ENCODE measurements at places on chromosomes 3 and 15. TPM values are rescaled to one million over a fixed set of nuclear protein-coding genes. Genes with fewer than 3 reads are reported as not detected.

DNA sequence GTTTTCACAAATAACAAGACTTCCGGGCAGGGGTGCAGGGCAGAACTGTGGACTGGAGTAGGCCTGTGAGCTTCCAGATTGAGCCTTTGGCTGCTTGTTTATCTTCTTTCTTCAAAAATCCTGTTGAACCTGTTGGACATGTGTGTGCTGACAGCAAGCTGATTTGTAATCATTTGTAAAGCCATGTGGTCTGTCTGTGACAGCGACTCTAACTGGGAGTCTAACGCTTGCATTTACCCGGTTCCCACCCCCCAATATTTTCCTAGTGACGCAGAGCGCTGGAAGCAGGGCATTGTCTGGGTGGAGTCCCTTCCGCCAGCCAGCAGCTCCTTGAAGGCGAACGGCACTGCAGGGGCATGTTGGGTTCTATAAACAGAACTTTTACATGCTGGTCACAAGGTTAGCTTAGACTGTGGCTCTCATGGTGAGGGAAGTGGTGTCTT lies 85.7 kb upstream of the MYZAP start:
- DNase-seq = peak; percentile 81

DNA sequence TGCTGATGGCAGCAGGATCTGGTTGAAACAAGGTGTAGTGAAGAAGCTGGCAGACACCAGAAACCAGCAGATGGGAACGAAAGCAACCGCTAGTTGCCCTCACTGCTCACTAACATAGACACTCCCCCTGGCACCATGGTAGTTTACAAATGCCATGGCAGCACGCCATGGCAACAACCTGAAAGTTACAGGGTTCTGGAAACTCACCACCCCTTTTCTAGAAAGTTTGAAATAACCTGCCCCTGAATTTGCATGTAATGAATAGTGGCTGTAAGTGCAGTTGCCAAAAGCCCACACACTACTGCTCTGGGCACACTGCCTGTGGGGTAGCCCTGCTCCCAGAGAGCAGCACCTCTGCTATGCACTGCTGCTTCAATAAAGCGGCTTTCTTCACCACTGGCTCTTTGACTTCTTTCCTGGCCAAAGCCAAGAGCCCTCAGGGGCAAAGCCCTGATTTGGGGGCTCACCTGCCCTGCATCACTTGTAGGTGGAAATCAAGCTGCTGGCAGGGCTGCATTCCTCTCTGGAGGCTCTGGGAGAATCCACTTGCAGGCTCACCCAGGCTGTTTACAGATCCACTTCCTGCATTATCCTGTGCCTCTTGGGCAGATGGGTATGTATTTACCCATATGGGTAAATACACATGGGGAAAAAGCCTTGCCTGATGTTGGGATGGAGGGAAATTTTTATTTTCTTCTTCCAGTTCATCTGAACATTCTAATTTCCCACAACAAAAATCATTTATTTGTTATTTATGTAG lies 2.0 kb upstream of the GP9 start:
- DNase-seq = no peak

DNA sequence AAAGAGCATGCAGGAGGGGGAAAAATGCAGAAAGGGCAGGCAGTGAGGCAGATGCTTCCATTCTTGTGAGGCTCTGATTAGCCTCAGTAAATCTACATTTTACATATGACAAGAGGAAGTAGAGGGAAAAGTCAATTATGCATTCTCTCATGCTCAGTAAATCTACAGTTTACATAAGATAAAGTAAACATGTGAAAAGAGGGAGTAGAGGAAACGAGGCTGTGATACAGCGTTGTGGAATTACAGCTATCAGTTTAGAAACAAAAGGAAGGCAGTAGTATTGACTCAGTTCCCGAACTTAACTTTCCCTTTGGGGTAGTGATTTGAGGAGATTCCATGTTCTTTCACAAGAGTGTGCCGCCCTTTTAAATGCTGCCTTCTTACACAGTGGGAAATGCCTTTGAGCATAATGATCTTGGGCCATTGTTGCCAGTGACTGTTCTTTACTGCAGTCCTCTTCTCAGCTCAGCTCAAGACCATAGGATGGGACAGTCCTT lies 39.3 kb downstream of the OSTN start:
- peak; percentile 62 for DNase-seq

- DNase-seq = peak; percentile 38
These were observed 83.9 kb downstream of the FSIP1 start for GRCh38 chr15:39698444-39699390.

The PLS1 gene
- total RNA-seq = 1.6 TPM

The SMARCC1 gene
- total RNA-seq = 44.9 TPM

DNA sequence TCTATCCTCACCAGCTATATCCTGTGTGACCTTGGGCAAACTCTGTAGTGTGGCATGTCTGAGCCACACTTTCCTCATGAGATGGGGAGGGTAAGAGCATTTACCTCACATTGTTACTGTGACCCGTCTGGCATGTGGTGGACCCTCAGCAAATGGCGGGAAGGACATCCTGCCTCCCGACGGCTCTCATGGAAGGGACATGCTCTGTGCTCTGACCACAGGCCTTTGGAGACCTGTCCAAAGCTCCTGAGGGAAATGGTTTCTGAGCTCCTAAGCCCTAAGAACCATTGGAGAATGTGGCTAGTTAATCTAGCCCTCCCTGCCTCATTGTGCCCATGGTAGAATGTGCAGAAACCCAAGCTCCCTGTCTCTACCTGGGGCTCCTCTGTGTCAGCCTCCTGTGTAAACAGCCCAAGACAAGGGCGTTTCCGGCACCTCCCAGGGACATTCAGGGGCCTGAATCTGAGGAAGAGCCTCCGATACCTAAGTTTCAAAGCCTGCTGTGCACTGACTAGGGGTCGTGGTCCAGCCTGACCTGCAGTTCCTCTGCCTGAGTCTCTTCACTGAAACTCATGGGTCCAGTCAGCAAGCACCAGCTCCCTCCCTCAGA lies 29.0 kb downstream of the XYLB start:
- no peak for DNase-seq

The ARHGEF26 gene
- 1.7 TPM for total RNA-seq

GRCh38 chr3:134052370-134052769 lies 22.6 kb upstream of the SLCO2A1 start:
- DNase-seq = no peak

DNA sequence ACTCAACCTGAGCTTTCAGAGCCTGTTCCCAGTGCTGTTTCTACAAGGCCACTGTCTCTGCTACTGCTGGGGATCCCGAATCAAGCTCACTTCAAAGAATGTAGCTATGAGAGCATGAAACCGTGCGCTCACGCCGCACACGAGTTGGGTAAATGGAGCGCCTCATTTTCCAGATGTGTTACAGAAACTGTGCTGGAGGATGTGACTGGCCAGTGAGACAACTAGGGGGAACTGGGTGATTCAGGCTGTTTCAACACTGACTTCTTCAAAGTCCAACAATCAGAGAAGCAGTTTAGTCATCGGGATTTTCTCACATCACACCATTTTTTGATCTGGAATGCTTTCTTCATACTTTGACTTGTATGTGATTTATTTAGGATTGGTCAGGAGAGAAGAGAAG lies 3.5 kb downstream of the ZNF710 start:
- peak; percentile 94 for DNase-seq

The PLIN1 gene
- under 0.01 TPM for total RNA-seq

The DLEC1 gene
- not detected for total RNA-seq

DNA sequence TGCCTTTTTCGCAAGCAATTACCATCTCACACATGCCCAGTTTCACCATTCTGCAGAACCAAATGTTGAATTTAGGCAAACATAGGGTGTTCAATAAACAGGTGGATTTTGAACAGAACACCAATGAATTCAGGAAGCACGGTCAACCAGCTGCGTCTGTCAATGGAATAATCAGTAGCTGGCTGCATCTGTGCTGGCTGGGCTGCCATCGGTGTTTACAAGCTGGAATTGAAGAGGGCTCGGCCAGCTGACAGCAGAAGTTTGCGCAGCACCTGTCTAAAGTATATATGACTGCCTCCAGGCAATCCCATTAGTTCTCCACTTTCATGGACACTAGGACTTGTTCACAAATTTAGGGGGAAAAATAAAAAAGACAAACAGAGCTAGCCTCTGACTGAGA lies 996.4 kb upstream of the CFAP20DC start:
- DNase-seq = no peak

- DNase-seq = peak; percentile 98
These were observed 37.8 kb downstream of the CCNL1 start for GRCh38 chr3:157122116-157122515.

The SPSB4 gene
- not detected for total RNA-seq

DNA sequence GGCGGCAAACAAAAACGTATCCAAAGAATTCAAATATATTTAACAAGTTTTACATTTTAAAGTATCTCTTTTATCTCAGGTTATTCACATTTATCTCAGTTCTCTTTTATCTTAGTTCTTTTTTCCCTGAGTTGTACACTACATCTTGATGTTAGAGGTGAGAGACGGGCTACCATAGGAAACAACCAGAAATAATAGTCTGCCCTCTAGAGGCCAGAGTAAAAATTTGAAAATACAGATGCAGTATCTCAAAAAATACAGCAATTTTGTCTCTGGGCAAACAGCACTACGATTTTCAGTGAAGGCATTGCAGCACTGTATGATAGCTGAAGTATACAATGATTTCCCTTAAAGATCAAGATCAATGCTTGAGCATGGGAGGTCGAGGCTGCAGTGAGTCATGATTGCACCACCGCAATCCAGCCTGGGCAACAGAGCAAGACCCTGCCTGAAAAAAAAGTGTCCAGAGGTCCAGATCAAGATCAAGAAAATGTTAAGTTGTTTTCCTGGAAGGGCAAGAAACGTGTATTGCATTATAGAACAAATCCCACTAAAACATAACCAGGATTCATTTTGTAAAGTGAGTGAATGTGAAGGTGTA lies 82.6 kb upstream of the ATP11B start:
- peak; percentile 30 for DNase-seq

- no peak for DNase-seq
These were observed 80.2 kb downstream of the BFSP2 start for GRCh38 chr3:133479895-133480669.

DNA sequence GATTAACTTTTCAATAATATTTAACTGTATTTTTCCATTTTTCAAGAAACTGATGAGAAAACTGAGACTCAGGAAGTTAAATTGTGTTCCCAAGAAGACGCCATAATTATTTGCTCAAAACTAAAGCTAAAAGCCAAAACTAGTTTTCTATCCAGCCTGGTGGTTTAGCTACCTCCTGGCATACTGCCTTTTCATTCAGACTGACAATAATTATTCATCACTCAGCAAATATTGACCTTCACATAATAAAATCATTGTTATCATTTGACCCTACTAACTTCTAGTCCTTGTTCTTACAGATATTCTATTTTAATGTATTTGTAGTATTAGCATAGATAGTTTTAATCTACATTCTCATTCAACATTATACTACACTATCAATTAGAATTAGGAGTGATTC lies 210.6 kb upstream of the GADL1 start:
- no peak for DNase-seq

- no peak for DNase-seq
These were observed 622.8 kb upstream of the AGTR1 start for GRCh38 chr3:148074946-148075345.

GRCh38 chr3:185489462-185489861 lies 9.4 kb downstream of the TMEM41A start:
- no peak for DNase-seq

GRCh38 chr3:130604806-130605205 lies 87.8 kb downstream of the COL6A6 start:
- no peak for DNase-seq

The LRTM1 gene
- total RNA-seq = not detected

GRCh38 chr15:43135351-43135750 lies 2.0 kb downstream of the TMEM62 start:
- DNase-seq = no peak

DNA sequence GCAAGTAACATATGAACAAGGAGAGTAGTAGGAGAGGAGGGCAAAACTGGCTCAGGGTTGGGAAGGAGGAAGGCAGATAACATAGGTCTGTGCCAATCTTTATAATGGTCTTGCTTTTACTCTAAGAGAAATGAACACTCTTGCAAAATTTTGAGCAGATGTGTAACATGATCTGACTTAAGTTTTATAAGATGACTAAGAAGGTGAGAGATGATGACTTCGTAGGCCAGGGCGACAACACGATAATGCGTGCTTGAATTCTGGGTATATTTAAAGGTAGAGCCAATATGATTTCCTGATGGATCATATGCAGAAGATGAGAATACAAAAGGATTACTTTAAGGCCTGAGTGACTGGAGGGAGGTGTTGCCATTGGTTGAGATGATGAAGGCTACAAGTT lies 265.4 kb upstream of the KCNMB2 start:
- DNase-seq = no peak

DNA sequence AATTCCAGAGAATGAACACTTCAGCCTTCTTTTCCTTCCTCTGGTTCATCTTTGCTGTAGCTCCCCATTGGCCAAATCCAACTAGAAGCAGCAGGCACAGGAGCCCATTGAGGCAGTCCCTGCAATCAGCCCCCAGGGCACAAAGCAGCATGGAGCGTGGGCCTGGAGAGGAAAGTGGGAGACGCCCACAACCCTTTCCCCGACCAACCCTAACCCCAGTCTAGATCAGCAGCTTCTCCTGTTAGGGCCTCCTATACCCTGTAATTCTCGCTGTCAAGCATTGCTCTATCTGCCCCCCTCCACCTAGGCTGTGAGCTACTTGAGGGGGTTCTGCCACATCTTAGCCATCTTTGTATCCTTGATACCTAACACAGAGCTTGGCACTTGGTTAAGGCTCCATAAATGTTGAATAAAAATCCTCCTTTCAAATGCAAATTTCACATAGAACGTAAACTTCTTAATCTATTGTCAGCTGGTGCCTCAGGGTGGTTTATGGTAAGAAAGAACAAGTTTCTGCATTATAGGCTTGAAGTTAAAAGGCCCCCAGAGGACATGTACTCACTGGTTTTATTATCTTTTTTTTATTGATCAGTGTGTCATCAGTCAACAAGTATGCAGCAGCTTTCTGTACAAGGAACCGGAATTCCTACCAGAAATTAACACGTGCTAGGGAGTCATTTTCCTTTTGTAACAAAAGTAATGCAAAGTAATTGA lies 97.9 kb upstream of the PFN2 start:
- no peak for DNase-seq

The TM6SF1 gene
- total RNA-seq = 1.7 TPM

DNA sequence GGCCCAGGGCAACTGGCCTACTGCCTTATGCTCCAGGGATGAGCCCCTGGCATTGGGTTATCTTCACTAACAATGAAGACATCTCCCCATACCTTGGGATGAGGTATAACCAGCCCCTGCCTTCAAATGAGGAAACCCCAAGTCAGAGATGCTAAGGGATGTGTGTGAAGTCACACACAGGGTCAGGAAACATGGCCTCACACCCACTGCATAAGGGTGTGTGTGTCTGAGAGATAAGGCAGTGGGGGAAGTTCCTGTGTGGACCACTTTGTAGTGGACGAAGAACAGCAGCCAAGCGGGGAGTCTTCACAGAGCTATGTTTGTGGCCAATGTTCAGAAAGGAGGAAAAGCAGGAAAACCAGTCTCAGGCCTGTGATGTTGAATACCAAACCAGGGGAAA lies 10.5 kb downstream of the ELP6 start:
- no peak for DNase-seq

The MRPL47 gene
- total RNA-seq = 45.7 TPM

- DNase-seq = peak; percentile 43
These were observed 1.3 kb downstream of the TCF12 start for GRCh38 chr15:56919609-56920366.

Measured in fibroblast of villous mesenchyme (primary cell).